A549 treated with GW870086 at 1 μM for 4 hours (cell line): ENCODE measurements at places on chromosomes 12 and 14. TPM values are rescaled to one million over a fixed set of nuclear protein-coding genes. Genes with fewer than 3 reads are reported as not detected.

Gene GPR137C
- total RNA-seq = 0.07 to 0.17 TPM (median 0.09 TPM) in 4 of 5 replicates, not detected in the other

Gene KLRC1
- not detected in 5 replicates for total RNA-seq

Gene PPFIA2
- total RNA-seq = not detected in 5 replicates

Gene GLS2
- 0.08 to 0.37 TPM (median 0.31 TPM) in 4 of 5 replicates, not detected in the other for total RNA-seq

Gene NR4A1
- 27.6 to 42.9 TPM (median 35.0 TPM) in 5 replicates for total RNA-seq

Gene PAPLN
- total RNA-seq = 4.3 to 6.5 TPM (median 5.4 TPM) in 5 replicates

Gene SLC17A8
- 0.03 TPM in 1 of 5 replicates, not detected in the others for total RNA-seq

Gene ABHD12B
- not detected in 5 replicates for total RNA-seq

Gene FOXN4
- total RNA-seq = 0.03 to 0.08 TPM (median 0.06 TPM) in 4 of 5 replicates, not detected in the other

Gene AMDHD1
- 1.9 to 2.8 TPM (median 2.2 TPM) in 5 replicates for total RNA-seq

Gene PLXNC1
- total RNA-seq = 0.03 to 0.17 TPM (median 0.13 TPM) in 5 replicates

Gene CATSPERB
- not detected in 5 replicates for total RNA-seq

Gene AICDA
- 0.13 to 0.34 TPM (median 0.23 TPM) in 4 of 5 replicates, not detected in the other for total RNA-seq

Gene LAG3
- 0.94 to 2.1 TPM (median 1.5 TPM) in 5 replicates for total RNA-seq

Gene JAG2
- total RNA-seq = 18.8 to 25.7 TPM (median 25.2 TPM) in 5 replicates

Gene OLR1
- total RNA-seq = 0.72 to 1.8 TPM (median 1.2 TPM) in 5 replicates

Gene CHGA
- 1.3 to 1.8 TPM (median 1.7 TPM) in 5 replicates for total RNA-seq

Gene SLC25A47
- not detected in 5 replicates for total RNA-seq

Gene ADAMTS20
- total RNA-seq = not detected in 5 replicates

Gene BHLHE41
- total RNA-seq = 0.42 to 0.86 TPM (median 0.71 TPM) in 5 replicates

Gene MSI1
- total RNA-seq = 0.77 to 1.9 TPM (median 1.4 TPM) in 5 replicates

Gene MYF6
- not detected in 5 replicates for total RNA-seq

Gene KLRC2
- total RNA-seq = 1.7 to 2.4 TPM (median 2.1 TPM) in 5 replicates

Gene CACNA1C
- total RNA-seq = 0.03 to 0.05 TPM (median 0.03 TPM) in 3 of 5 replicates, not detected in the others

Gene PTCSC3
- total RNA-seq = not detected in 5 replicates

Gene GPD1
- 0.11 to 0.35 TPM (median 0.19 TPM) in 5 replicates for total RNA-seq

Gene PRH2
- not detected in 5 replicates for total RNA-seq

Gene BCL11B
- total RNA-seq = 0.29 to 0.42 TPM (median 0.34 TPM) in 5 replicates

Gene RND1
- 4.3 to 9.8 TPM (median 8.0 TPM) in 5 replicates for total RNA-seq

Gene EIF2S3B
- 0.29 to 0.82 TPM (median 0.59 TPM) in 5 replicates for total RNA-seq

Gene EP400
- 21.1 to 25.8 TPM (median 24.7 TPM) in 5 replicates for total RNA-seq

Gene PTPRB
- 0.75 to 1.4 TPM (median 1.0 TPM) in 5 replicates for total RNA-seq

Gene MIP
- 0.14 TPM in 1 of 5 replicates, not detected in the others for total RNA-seq

Gene POP5
- 45.9 to 59.8 TPM (median 51.9 TPM) in 5 replicates for total RNA-seq

Gene TUNAR
- not detected in 5 replicates for total RNA-seq
